ENCODE measurements at places on chromosomes 2 and 18.

GRCh38 chr2:231278868-231279267 lies 80.4 kb downstream of the ARMC9 start:
- no peak for DNase-seq

- DNase-seq, result no peak
Observed at GRCh38 chr2:38835990-38836389, 39.7 kb downstream of the DHX57 start.

DNA sequence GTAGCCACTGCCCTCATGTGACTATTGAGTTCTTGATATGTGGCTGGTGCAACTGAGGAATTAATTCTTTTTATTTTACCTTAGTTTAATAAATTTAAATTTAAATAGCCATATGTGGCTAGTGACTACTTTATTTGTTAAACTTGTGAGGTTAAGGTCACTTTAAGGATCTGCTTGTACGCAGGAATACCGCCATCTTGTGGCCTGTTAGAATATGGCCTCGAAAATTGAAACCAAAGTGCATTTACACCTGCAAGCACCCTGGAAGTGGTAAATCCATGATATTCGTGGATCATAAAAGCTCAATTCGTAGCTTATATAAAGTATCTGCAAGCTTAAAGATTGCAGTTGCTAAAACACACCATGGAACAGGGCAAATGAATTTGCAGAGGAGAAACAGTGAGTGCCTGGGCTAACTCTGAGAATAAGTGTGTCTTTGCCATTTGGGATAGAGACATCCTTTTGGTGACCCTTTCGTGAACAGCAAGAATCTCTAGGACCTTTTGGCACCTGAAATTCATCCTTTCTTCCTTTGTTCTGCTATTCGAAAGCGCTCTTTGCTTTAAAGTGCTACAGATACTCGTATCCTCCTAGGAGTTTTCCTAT lies 59.9 kb upstream of the REG3A start:
- DNase-seq, result peak; percentile 56

DNA sequence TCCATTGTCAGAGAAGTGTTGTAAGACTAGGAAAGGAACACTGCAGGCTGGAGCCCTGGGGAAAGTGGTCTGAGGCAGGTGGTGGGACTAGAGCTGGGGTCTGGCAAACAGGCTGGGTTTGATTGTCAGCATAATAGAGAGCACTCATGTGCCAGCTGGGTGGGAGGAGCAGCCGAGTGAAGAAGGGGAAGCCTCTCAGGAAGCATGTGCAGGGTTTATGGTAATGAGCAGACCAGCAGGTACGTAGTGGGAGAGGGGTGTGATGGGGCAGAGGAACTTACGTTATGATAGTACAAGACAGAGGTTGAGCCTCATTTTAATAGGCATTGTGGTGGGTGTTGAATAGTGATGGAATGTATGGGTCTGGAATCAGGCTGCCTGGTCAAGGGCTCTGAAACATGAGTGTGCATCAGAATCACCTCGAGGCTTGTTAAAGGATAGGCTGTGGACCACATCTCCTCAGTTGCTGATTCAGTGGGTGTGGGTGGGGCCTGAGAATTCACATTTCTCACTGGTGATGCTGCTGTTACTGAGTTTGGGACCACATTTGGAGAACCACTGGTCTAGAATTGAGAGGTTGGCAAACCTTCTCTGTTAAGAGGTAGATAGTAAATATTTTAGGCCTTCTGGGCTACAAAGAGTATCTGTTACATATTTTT lies 1.7 kb upstream of the MGAT5 start:
- DNase-seq, result no peak

- DNase-seq, result no peak
Observed at GRCh38 chr2:211349031-211349430, 792.6 kb downstream of the CPS1 start.

All from WTC11 (cell line).